ENCODE measurements at places on chromosomes 11 and 22.

- DNase-seq = no peak
Measured at GRCh38 chr22:39928536-39929520, 27.9 kb downstream of the GRAP2 start.

- no peak for DNase-seq
Measured at GRCh38 chr22:40040927-40041326, 46.2 kb downstream of the FAM83F start.

DNA sequence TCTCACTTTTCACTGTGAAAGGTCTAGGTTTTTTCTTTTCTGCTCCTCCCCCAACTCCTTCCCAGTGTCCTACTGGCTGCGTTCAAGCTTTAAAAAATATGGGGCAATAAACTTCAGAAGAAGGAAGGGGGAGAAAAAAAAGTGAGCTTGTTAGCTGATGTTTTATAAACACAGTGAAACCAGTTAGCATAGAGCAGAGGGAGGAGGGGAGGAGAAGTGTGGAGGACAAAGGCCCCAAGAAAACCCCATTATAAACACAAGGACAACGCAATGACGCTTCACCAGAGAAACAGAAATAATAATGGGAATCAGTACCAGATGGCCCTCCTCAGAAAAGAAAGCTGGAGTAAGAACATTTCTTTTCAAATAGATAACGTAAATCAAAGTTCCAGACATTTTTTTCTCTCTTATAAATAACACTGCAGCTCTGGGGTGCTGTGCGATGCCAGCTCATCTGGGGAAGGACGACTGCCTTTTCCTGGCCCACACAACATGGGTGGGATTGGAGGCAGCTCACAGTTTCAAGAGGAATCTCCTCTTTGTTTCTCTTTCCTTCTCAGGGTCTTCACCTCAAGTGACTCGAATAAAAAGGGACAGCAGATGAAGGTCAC is 235.4 kb upstream of the NARS2 start:
- no peak for DNase-seq

DNA sequence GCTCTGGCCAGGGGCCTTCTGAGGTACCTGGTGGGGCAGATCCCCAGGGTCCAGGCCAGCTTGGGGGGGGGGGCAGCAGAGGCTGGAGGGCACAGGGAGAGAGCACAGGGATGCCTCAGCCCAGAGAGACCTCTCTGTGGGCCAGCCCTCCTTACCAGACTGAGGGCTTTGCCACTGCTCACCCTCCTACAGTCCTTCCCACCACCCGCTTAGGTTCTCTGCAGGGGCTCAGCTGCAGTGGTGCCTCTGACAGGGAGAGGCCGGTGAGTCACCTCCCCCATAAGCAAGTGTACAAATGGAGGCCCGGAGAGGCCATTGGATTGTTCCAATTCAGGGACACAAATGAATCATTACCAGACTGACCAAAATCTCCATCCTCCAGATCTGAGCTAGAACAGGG is 68.1 kb upstream of the LMO1 start:
- DNase-seq = no peak

GRCh38 chr11:125244166-125244565 is 79.6 kb downstream of the PKNOX2 start:
- no peak for DNase-seq

DNA sequence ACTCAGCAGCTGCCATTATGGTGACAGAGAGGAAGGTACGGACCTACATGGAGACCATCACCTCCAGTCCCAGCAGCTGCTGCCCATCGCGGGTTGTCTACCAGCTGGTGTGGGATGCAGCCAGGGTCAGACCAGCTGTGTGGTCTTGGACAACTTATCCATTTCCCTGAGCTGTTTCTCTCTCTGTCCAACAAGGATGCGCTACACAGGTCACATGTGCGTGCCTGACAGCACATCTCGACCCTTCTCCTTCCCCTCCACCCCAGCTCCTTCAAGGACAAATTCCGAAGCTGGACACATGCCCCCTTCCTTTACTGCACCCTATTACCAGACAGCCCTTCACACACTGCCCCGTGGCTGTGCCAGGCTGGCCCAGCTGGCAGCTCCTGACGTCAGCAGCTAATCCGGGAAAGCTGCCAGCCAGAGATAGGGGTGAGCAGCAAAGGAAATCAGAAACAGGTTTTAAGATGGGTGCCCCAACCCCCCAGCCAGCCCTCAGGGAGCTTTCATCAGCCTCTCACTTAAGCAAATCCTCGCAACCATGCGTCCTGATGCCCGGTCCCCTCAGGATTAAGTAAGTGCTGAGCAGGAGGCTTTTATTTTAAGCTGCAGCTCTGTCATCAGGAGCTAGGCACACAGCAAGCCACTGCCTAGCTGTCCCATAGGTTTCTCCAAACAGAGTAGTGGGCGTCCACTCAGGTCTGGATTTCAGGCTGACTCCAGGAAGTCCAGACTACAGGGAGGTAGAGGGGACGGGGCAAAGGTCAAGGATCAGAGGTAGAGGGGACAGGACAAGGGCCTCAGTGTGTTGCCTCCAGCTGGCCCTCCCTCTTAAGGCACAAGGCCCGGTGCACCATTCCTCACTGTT is 20.3 kb downstream of the TEF start:
- DNase-seq = no peak

DNA sequence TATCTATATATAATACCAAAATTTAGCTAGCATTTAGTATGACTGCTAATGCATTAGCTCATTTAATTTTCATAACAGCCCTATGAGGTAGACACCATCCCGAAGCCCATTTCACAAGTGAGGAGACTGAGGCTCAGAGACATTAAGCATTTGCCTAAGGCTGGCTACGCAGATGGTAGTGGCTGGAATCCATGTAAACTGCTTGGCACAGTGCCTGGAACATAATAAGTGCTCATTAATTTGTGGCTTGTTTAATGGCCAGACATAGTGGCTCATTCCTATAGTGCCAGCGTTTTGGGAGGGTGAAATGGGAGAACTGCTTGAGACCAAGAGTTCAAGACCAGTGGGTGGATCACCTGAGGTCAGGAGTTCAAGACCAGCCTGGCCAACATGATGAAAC is 17.8 kb upstream of the TP53I11 start:
- DNase-seq = no peak

- no peak for DNase-seq
Measured at GRCh38 chr11:1155274-1155693, 2.5 kb upstream of the MUC5AC start.

GRCh38 chr11:2779499-2779980 is 79.7 kb upstream of the KCNQ1OT1 start:
- no peak for DNase-seq

DNA sequence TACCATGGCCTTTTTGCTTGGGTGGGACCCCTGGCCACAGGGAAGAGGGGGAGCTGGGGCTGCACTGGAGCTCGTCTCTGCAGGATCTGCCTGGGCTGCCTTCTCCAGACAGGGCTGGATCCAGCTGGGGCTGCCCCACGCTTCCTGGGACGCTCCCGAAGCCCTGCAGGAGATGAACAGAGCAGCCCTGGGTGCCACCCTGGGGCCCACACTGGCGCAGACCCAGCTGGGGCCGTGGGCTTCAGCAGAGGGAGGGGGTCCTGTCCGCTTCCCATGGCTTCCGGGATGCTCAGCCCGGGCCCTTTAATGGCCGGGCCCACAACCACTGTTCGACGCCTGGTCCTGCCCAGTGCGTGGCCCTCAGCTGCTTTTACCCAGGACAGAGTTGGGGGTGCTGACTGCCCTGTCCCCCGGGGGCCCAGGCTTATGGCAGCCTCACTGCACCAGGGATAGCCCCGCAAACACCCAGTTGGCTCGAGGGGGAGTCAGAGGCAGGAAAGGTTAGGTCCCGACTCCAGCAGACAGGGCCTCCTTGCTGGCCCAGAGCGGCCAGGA is 12.0 kb downstream of the TSPO start:
- no peak for DNase-seq

DNA sequence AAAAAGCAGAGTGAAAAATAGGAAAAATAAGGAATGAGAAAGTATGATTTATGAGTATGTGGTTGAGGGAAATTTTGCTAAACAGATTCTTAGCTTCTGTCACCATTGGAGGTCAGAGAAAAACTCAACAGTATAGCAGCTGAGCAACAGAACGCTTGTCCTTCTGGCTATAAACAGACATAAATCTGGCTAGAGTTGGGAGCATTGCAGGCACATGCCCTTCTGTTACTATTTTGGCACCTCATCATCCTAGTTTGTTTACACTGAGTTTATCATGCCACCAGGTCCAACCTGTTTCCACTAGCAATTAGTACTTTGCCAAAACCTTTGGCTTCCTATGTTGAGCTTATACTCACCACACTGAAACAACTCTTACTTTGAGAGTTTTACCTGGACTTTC is 6.9 kb downstream of the UBE4A start:
- DNase-seq = no peak

DNA sequence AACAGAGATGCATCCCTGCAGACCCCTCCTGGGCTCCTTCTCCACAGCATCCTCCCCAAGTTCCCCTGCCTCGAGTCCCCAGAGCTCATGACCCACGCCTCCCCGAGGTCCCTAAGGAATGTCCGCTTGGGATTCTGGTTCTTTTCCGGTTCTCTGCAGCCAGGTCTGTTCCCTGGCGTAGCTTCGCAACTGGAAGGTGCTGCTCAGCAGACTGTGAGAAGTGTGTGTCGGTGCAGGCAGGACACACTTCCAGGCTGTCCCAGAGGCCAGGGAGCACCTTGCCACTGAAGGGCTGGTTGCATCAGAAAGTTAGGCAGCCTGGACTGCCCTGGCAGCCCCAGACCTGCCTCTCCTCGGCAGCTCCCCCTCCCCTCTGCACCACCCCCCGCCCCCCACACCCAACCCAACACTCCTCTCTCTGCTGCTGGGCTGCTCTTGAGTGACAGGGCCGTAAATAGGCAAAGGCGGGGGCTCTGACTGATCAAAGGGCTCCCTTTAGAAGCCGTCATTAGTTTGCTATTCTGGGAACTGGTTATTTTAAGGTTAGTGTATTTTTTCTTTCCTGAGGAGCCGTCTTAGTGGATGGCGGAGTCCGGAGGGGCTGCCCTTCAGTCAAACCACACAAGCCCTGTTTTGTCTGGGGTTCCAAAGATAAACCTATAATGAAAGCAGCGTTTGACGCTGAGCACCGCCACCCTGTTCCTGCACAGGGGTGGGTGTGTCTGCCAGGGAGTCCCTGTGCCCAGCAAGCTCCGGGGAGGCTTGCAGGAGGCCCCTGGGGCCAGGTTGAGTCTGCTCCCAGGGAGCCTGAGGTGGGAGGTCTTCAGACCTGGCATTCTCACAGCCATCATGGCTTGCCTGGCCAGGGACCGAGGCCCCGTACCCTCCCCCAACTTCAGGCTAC is 88.6 kb upstream of the KCNQ1OT1 start:
- DNase-seq = peak; percentile 0

GRCh38 chr11:119472186-119472855 is 49.3 kb upstream of the THY1 start:
- DNase-seq = no peak

DNA sequence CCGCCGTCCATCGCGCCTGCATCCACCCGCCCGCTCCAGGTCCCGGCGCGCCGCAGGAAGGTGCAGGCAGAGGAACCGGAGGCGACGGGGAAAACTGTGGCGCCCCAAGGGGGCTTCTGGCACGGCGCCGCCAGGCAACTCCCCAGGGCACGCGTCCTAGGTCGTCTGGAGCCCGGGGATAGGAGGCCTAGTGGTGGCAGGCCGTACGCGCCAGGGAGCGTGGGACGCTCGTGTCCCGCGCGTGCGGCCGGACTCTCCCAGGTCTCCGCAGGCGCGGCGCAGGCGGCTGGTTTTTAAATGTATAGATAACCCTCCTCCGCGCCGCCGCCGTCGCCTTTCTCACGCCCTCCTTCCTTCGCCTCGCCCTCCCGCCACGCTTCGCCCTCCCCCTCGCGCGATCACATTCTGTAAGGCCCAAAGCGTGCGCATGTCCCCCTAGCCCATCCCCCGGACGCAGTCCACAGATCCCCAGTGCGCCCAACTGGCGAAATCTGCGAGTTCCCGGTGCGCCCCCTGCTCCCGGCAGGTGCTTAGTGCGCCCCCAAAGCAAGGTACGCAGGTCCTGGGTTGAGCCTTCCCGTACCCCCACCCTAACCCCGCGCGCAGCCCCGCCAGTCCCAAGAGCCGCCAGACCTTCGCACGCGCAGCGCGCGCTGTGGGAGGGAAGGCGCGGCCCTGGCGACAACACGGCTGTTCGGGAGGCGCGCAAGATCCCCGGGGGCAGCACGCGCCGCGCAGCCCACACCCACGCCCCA is at the start of gene ASCL2:
ASCL2 (minus strand) TSS at position 267 of the 755 bp plus-strand sequence; CDS start at position 11, 256 bp downstream.
- DNase-seq = peak; percentile 22

DNA sequence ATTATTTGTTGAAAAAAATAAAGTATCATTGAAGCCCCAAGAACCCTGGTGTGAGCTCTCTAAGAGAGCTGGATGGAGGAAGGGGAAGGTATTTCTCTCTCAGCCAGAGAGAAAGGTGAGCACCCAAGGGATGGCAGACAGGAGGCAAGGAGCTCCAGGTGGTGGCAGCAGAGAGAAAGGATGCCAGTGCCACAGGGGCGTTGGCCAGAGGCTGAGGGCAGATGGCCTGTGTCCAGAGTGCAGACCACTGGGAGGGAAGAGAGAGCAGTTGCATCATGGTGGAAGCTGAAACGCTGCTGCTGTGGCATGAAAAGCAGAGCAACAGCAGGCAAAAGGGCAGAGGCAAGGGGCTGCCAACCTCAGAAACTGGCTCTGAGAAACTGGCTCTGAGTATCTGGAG is 8.5 kb downstream of the SPON1 start:
- peak; percentile 11 for DNase-seq

Measured in activated CD4-positive, alpha-beta T cell treated with anti-CD3 and anti-CD28 coated beads for 48 hours (primary cell).